ENCODE measurements at places on chromosomes 1 and 21. TPM values are rescaled to one million over a fixed set of nuclear protein-coding genes. Genes with fewer than 3 reads are reported as not detected.

Gene WDR77
- 49.9 TPM for total RNA-seq

Gene GJB3
- total RNA-seq = not detected

Gene FCRL2
- total RNA-seq = not detected

Gene DCLRE1B
- total RNA-seq = 11.1 TPM

Gene PROX1
- not detected for total RNA-seq

Gene NR5A2
- total RNA-seq = not detected

Gene IRF6
- 0.86 TPM for total RNA-seq

Gene NME7
- total RNA-seq = 11.2 TPM

Gene NEXN
- total RNA-seq = 2.0 TPM

Gene MRPS15
- 95.0 TPM for total RNA-seq

Gene RHD
- not detected for total RNA-seq

Gene TEX35
- total RNA-seq = not detected

Gene ANKRD65
- not detected for total RNA-seq

Gene SMCP
- not detected for total RNA-seq

Gene TESK2
- 4.0 TPM for total RNA-seq

Gene CFAP141
- total RNA-seq = not detected

Gene UBE2G2
- 90.1 TPM for total RNA-seq
